ENCODE measurements at places on chromosomes 7 and 10.

DNA sequence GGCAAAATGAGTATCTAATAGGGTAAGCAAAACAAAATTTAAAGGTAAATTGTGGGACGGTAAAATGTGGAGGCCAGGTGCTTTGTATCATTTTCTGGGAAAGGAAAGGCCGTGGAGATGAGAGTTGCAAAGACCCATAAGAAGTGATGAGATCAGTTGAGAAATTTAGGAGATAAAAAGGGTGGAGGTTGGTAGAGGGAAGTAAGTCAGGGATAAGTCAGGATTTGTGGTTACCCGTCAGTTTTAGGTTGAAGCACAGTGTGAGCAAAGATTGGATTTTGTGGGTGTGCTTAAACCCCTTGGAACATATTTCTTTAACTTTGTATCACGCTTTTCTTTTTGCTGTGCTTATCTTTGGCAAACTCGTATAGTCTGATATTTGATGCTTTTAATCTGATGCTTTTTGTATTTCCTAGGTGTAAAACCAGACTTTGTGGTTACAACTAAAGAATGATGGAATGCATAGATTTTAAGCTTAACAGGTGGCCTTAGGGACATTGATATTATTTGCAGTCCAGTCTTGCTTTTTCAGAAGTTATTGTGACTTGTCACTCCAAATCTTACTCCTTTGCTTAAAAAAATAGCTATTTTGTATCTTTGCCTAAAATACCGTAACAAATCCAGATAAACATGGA lies 1.2 kb downstream of the BTRC start:
- DNase-seq = no peak

- DNase-seq = no peak
Observed at GRCh38 chr7:51452694-51453093, 136.1 kb upstream of the COBL start.

DNA sequence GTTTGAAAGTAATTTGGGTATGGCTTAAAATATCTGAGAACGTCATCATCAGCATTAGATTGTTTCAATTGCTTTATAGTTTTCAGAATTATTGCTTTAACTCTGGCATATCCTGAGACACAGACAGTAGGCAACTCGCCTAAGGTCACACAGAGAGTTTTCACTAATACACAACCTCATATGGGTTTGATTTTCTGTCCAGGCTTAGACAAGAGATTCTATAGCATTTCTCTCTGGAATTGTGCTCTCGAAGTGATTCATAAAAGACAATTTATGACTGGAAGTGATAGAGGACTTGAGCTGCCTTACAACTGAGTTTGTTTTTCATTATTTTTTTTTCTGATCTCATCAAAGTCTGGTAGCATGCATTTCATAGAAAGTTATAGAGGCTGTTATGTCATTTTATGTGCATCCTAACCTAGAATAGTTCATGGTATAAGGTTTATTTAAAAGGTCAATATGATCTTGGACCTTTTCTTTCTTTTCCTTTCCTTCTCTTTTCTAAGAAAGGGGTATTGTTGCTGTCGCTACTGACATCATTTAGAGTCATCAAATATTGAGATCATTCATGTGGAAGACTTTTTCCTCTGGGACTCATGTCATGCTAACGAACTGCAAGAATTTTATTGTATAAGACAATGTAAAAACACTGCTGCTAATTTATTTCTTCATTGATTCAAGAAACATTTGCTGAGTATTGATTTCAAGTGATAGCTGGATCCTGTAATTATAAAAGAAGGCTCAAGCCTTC lies 278.2 kb downstream of the PLXDC2 start:
- DNase-seq = no peak

DNA sequence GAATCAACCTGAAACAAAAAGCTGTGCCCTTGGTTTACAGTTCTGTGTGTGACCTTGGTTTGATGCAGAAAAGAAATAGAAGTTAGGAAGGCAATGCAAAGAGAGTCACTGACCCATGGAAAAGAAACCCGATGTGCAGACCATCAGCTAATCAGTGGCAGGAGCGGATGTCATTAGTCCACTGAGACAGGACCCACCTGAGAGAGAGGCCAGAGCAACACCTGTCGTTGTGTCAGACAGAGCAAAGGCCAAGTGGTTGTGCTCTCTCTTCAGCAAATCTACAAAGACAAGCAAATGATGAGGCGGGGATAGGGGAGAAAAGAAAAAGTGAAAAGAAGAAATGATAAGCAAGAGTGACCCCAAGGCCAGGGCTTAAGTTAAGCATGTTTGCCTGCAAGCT lies 8.7 kb downstream of the GAD2 start:
- DNase-seq = no peak

DNA sequence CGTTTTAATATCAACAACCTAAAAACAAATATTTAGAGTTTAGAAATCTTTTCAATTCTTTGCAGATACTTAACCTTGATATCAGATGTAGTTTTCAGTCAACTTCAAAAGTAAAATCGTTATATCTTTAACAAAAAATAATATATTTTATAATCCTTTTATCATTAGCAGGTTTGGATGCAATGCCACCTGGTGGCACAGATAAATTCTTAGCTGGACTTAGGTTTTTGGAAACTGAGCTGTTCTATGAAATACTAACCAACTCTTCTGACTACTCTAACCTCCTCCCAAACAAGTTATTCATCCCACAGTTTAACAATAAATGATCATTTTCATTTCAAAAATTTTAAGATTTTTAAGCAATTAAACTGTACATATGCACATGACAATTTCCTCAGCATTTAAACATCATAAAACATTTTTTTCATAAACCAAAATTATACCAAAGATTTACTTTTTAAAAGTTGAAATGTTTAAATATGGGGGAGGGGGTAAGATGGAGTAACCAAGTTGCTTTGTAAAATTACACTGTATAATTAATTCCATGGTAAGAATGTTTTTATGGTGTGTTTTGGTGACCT lies 56.9 kb downstream of the HIBADH start:
- peak; percentile 39 for DNase-seq

GRCh38 chr7:99013266-99014112 lies 130.4 kb downstream of the SMURF1 start:
- DNase-seq = no peak

- no peak for DNase-seq
Observed at GRCh38 chr10:103546401-103546800, 52.9 kb downstream of the NEURL1 start.

DNA sequence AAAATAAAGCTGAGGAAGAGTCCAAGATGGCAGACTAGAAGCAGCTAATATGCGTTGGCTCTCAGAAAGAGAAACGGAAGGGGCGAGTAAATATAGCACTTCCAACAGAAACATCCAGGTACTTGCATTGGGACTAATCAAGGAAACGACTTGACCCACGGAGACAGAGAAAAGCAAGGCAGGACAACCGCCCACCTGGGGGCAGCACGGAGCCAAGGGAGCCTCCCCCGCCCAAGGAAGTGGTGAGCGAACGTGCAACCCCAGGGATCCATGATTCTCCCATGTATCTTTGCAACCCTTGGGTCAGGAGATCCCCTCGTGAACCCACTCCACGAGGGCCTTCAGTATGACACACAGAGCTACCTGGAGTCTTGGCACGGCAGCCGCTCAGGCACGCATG lies 45.4 kb upstream of the GRM3 start:
- DNase-seq = peak; percentile 10

DNA sequence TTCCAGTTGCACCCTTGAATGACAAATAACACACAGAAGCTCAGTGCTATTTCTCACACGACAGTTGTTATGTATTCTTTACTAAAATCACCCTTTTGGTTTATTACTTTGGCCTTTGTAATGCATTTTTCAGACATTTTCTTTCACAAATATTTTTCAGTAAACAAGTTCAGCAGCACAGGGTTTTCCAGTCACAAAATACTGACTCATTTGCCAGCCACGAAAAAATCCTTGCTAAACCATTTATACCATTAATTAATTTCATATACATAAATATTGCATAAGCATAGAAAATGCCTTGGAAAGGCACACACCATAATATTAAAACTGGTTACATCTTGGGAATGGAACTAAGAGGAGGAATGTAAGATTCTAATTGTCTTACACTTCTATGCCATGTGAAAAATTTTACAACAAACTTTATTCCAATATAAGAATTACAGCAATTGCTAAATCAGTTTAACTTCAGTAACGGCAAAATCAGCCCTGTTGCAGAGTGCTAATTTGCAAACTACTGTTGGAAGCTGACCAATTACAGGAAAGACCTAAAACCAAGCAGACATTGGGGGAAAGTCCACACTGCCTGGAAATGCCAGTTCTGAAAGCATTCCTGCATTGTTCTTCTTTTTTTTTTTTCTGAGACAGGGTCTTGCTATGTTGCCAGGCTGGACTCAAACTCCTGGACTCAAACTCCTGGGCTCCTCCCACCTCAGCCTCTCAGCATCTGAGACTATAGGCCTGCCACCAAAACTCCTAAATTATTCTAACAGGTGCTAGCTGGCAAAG lies 31.6 kb upstream of the PBLD start:
- no peak for DNase-seq

Measured in HepG2 (cell line).